NCI-H446 (cell line): ENCODE measurements at places on chromosomes 4 and X.

GRCh38 chr4:189022440-189023035 is 883.3 kb downstream of the TRIML1 start:
- no peak for DNase-seq

DNA sequence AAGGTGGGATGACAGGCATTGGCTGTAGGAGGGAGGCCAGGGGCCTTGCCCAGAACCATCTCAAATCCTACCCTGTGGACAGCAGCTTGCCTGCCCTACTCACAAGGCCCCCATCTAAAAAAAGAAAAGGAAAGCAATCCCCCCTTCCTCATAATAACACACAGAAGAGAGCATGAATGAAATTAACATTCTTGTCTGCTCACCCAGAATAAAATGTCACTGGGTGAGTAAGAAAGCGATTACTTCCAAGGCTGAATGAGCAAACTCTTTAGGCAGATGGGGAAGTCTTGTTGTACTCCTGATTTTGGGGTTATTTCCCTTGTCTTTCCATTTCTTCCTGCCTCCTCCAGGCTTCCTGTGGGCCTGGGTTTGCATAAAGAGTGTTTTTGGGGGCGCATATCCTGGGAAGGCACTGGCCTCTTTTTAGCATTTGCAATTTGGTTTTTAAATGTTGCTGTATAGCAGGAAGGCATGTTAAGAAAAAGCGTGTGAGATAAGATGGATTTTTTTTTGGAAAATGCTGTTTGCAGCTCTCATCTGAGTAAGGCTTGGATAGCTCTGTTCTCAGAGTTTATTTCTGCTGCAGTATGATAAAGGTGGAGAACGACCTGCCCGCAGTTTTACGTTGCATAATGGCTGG is 248.3 kb upstream of the GATB start:
- no peak for DNase-seq

- no peak for DNase-seq
Observed at GRCh38 chr4:99724067-99724466, 66.4 kb upstream of the C4orf54 start.

DNA sequence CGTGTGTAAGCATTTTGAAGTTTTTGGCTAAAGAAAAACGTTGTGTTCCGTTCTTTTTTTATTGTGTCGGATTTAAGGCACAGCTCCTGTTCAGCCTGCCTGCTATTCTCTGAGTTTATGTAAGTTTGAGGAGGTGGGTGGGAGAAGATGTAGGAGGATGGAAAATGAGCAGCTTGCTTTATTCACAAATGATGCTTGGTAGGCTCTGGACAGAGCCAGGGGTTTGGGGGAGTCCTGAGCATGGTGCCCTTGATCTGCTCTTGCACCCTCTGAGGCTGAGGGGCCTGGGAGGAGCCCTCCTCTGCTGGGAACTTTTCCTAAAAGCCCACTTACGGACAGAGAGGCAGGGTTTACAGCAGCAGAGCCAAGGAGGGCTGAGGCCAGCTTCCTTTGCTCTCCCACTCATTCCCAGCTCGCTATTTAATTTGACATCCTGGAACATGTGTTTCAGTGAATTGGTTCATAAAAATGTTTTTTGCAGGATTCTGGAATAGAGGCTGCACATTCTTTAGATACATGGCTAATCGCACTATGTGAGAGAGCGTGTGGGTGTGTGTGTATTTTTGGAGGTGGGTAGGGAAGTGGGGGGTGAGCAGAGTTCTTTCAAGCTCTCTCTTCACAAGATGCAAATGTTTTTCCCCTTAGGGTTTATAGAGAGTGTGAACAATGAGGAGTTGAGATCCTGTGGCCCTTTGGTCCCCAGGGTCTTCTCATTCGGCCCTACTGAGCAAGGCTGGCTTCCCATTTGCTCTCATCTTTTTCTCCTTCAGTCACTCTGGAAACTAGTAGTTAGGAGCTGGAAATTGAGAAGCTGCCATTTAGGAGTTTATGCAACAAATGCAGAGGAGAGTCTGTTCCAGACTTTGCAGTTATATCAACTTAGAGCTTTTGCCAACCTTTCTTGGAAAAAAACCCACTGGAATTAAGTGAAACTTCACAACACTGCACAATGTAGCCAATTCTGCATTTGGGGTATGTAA is 32.1 kb downstream of the TMEM131L start:
- DNase-seq, result no peak

- no peak for DNase-seq
Observed at GRCh38 chr4:8410066-8410625, 30.4 kb downstream of the ACOX3 start.

DNA sequence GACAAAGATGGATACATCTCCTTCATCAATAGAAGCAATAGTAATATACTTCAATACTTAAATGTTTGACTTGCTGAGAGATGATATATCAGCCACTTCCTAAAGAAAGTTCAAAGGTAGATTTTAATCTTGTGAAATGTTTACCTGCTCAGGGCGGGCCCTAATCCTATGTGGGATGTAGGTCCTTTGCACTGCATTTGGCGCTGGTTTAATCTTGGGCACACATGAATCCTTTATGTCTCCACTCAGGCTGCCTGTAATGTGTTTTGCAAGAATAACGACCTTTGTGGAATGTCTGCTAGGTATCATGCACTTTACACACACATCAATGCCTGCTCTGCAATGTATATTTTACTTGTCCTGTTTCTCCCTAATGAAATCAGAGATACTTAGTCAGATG is 368.7 kb downstream of the GBA3 start:
- no peak for DNase-seq

DNA sequence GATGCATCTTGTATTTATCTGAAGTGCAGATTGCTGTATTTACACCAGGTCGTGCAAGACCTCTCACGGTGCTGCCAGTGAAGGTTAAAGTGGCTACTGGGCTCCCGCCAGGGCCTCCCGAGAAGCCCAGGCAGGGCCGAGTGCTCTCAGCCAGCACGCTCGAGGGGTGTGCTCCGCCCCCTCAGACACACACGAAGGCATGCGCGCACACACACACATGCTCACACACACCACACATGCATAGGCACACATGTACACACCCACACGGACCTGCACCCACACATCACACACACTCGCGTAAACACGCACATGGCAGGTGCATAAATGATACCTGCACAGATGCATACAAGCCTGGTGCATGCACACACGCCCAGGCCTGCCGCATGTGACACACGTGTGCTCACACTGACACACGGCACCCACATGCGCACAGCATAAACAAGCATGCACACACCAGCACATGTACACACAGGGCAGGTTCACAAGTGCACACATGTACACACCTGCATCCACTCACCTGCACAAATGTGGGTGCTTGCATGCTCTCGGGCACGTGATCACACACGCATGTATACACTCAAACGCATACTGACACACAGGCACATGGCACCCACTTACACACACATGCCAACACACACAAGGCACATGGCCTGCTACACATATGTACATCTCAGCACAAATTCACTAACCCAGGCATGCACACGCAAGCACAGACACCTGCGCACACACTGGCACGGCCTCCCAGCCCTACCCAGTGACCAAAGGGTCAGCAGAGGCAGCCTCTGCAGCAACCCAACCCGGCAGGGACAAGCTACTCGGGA is 71.6 kb downstream of the FAM53A start:
- DNase-seq, result no peak

- DNase-seq, result no peak
Observed at GRCh38 chr4:153676984-153677383, 7.1 kb upstream of the TLR2 start.

DNA sequence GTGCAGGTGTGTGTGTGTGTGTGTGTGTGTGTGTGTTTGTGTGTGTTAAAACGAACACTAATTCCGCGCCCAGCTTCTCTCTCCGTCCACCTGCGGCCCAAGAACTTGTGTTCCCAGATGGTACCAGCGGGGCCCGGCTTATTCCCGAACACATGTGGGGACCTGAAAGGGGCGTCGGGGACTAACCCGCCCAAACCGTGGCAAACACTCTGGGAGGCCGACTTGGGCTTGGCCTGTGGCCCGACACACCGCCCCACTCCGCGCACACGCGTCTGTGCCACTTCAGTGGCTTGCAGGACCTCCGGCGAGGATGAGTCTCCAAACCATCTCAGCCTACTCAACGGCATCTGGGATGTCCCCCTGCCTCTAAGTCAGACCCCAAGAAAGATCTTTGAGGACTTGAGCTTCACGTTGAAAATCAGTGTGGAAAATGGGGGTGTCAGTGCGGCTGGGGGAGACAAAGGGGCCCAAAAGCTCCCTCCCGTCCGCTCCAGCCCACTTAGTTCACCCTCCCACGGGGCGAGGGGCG is 790 bp upstream of the HHIP start:
- DNase-seq, result no peak

GRCh38 chr4:176755613-176756012 is 37.1 kb downstream of the VEGFC start:
- no peak for DNase-seq
